Caki2 (cell line): ENCODE measurements at places on chromosomes 12 and 14.

DNA sequence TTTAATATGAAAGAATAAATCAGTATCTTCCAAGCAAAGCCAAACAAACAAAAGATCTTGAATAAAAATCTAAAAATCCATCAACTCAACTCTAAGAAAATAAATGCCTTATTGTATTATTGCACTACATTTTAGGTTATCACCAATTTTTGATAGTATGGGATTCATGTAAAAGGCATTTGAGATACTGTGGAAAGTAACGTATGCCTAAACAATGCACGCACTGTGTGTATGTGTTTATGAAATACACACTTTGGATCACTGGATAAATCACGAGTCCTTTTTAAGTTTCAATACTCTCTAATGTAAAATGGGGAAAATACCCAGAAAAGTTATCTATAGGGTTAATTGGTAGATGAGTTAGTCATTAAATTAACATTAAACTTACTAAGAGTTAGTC, 17.7 kb downstream of the WBP11 start:
- DNase-seq: no peak

GRCh38 chr14:55077170-55078151, 26.0 kb downstream of the MAPK1IP1L start:
- DNase-seq: peak; percentile 17

GRCh38 chr12:107670999-107671643, 14.5 kb upstream of the PWP1 start:
- no peak for DNase-seq

GRCh38 chr14:74846968-74847665, 28.8 kb downstream of the PROX2 start:
- no peak for DNase-seq

DNA sequence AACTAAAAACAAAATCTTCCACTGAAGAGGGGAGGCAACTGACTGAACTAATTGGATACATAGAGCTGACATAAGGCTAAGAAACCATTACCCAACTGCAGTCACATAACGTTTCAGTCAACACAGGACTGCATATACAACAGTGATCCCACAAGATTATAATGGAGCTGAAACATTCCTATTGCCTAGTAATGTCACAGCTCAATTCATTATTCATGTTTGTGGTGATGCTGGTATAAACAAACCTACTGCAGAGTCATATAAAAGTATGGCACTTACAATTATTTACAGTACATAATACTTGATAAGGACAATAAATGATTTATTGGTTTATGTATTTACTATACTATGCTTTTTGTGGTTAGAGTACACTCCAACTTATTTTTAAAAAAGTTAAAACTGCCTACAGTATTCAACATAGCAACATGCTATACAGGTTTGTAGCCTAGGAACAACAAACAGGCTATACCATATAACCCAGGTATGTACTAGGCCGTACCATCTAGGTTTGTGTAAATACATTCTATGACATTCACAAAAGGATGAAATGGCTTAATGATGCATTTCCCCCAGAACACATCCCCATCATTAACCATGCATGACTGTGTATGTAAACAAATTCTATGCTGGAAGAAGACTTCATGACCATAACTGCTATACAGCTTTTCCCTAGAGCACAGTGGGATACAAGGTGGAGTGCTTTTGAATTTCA, 4.3 kb downstream of the NAP1L1 start:
- DNase-seq: no peak

GRCh38 chr14:38431156-38431555, 175.3 kb upstream of the CLEC14A start:
- no peak for DNase-seq

DNA sequence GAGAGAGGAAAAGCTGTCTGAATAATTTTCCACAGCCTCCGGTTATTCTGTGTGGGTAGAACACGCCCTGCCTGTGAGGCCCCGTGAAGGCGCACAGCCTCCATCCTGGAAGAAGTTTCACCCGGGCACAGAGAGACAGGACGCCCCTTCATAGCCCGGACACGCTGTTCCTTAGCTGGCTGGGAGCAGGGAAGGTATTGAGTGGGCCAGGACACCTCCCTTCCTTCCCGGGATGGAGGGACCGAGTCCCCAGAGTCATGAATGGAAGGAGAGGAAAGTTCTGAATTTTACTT, 135.5 kb downstream of the GCH1 start:
- no peak for DNase-seq

DNA sequence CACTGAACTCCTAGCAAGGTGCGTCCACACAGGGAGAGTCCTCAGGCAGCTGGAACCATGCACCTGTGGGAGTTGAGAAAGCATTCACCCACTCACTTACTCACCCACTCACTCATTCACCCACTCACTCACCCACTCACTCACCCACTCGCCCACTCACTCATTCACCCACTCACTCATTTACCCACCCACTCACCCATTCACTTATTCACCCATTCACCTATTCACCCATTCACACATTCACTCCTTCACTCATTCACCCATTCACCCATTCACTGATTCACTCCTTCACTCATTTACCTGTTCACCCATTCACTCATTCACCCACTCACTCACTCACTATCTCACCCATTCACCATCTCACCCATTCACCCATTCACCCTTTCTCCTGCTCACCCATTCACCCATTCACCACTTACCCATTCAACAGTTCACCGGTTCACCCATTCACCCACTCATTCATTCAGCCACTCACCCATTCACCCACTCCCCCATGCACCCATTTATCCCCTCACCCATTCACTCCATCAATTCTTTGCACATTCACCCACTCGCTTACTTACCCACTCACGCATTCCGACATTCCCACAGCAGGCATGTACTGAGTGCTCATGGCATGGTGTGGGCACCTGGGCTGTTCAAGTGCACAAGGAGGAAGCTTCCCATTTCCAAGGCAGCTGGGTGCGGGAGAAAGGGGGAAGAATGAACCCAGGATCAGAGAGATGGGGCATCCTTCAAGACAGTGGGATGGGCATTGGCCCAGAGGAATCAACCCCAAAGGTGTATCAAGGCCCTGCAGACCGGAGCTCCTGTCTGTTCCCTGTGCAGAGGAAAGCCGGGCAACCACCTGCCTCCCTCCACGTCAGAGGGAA, 135.2 kb upstream of the C14orf180 start:
- DNase-seq: no peak

DNA sequence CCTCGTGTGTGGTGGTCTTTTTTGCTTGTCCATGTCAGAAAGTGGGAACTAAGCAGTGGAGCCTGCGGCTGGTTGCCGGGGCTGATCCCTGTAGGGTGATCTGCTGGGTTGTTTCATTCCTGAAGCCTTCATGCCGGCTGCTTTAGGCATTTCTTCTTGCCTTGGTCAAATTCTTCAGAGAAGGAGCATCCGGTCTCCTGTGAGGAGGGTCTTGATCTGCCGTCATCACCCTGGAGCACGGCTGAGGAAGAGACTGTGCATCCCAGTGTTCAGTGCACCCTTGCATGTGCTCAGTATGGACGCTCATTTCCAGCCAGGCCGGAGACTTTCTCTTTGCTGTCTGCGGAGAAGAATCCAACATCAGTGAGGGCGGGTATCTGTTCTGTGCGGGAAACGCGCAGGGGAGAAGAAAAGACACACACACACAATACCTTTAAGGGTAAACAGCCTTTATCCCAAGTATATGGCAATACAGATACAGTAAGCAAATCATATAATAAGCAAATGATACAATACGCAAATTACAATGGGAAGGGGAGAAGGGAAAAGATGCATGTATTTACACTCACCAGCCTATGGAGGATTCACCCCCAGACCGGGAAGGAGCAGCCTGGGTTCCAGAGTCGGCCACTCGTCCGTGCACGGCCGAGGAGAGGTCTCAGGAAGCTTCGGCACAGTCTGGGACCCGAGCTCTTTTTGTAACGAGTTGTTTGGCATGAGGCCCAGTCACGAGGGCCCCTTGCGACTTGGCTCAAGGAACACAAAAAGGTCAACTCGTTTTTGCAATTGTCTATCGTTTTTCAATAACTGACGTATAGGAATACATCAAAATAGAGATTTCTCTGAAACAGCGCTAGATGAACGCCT, 1366.8 kb upstream of the TMEM132C start:
- no peak for DNase-seq

DNA sequence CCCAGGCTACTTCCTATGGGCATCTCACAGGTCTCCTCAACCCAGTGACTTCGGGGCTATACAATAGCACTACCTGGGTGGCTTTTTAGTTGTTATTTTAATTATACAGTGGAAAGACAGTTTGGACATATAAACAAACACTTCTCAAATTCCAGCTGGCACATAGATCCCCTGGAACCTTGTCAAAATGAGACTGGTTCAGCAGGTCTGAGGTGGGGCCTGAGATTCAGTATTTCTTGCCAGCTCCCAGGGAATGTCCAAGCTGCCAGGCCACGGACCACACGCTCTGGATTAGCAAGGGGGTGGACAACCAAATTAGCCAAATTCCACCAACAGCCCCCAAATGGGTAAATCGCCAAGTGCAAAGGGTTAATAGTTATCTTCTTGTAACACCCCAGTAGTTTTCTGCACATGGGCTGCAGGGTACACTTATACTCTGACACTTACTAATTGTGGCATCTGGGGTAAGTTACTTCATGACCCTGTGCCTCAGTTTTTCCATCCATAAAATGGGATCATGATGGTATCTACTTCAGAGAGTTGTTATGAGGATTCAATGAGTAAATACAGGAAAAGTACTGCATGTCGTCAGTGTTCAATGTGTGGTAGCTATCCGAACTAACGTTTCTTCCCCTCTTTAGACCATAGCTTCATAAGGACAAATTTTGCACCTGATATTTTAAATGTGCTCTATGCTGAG, 789.4 kb upstream of the TBX3 start:
- no peak for DNase-seq

GRCh38 chr12:105347499-105347898, 17.0 kb downstream of the C12orf75 start:
- no peak for DNase-seq

- DNase-seq: no peak
Measured at GRCh38 chr14:21543521-21543960, 17.4 kb upstream of the SALL2 start.

DNA sequence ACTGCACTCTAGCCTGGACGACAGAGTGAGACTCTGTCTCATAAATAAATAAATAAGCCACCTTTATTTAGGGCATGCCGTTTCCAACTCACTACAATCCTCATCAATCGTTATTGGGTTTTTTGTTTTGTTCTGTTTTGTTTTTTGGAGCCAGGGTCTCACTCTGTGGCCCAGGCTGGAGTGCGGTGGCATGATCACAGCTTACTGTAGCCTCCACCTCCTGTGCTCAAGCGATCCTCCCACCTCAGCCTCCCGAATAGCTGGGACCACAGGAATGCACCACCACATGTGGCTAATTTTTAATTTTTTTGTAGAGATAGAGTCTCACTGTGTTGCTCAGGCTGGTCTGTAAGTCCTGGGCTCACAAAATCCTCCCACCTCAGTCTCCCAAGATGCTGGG, 3.6 kb upstream of the ANAPC5 start:
- no peak for DNase-seq

GRCh38 chr12:132686825-132687210, 324 bp downstream of the POLE start:
- no peak for DNase-seq

DNA sequence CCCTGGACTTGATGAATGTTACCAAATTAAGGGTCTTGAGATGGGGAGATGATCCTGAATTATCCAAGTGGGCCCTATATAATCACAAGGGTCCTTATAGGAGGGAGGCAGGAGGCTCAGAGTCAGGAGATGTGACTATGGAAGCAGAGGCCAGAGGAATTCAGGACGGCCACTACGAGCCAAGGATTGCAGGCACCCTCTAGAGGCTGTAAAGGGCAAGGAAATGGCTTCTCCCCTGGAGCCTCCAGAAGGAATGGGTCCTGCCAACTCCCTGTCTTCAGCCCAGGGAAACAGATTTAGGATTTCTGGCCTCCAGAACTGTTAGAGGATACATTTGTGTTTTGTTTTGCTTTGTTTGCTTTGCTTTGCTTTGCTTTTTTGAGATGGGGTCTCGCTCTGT, 8.8 kb downstream of the BDKRB1 start:
- no peak for DNase-seq

- DNase-seq: no peak
Measured at GRCh38 chr12:68967046-68967445, 34.1 kb upstream of the CPM start.

- no peak for DNase-seq
Measured at GRCh38 chr12:49903700-49904423, at the start of gene FAIM2. Gene FAIM2 (minus strand): TSS chr12:49903900. CDS start chr12:49903792, 108 bp downstream.

GRCh38 chr12:11732023-11732422, 82.5 kb downstream of the ETV6 start:
- DNase-seq: no peak

GRCh38 chr14:105479431-105480158, 5.0 kb downstream of the CRIP2 start:
- DNase-seq: no peak

DNA sequence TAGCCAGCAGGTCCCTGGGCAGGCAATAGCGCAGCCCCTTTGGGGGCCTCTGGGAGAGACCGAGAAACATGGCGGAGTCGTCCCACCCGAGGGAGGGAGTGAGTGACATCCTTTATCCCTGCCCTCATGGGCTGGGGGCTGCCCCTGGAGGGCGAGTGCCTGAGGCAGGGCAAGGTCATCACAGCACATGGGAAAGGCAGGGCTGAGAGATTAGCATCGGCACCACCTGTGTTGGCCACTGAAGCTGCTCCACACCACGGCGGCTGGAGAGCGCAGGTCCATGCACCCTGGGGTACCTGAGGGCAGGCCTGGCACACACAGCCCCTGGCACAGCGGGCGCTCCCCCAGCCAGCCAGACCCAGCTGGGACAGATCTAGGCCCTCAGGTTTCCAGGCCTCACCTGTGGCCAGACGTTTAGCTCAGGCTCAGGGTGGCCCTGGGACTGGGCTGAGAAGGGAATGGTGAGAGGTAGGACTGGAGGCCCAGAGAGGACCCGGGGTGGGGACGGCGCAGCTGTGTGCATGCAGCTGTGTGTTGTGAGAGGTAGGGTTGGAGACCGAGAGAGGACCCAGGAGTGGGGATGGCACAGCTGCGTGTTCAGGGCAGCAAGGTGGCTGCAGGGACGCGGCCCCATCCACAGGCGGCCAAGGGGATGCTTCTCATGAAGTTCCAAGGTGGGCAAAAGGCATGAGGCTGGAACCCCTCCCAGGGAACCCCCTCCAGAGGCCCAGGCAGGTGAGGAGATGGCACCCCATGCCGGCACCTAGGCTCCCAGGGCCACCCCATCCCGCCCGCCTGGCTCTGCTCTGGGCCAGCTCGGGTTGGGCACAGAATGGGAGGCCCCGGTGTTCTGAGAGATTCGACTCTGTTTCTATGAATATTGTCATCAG, 74.1 kb downstream of the KIF26A start:
- DNase-seq: no peak

DNA sequence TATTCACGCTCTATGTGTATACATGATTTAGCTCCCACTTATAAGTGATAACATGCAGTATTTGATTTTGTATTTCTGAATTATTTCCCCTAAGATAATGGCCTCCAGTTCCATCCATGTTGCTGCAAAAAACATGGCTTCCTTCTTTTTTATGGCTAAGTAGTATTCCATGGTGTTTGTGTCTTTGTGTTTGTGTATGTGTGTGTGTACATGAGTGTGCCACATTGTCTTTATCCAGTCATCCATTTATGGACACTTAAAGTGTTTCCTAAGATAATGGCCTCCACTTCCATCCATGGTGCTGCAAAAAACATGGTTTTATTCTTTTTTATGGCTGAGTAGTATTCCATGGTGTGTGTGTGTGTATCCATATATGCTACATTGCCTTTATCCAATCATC, 25.1 kb downstream of the USP15 start:
- DNase-seq: no peak

- no peak for DNase-seq
Measured at GRCh38 chr14:96270565-96271420, 14.8 kb downstream of the BDKRB1 start.

GRCh38 chr12:83477696-83478095, 791.0 kb downstream of the TMTC2 start:
- no peak for DNase-seq
